ENCODE measurements at places on chromosomes 12 and 14.

GRCh38 chr14:31268216-31268615, 60.6 kb upstream of the HECTD1 start:
- no peak for DNase-seq

DNA sequence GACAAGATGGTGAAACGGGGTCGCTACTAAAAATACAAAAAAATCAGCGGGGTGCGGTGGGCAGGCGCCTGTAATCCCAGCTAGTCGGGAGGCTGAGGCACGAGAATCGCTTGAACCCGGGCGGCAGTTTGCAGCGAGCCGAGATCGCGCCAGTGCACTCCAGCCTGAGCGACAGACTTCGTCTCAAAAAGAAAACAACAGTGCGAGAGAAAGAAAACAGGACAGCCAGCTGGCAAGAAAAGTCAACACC, 633 bp upstream of the RNU4-2 start:
- no peak for DNase-seq

GRCh38 chr12:53051058-53051880, 1.4 kb downstream of the TNS2 start:
- DNase-seq: no peak

DNA sequence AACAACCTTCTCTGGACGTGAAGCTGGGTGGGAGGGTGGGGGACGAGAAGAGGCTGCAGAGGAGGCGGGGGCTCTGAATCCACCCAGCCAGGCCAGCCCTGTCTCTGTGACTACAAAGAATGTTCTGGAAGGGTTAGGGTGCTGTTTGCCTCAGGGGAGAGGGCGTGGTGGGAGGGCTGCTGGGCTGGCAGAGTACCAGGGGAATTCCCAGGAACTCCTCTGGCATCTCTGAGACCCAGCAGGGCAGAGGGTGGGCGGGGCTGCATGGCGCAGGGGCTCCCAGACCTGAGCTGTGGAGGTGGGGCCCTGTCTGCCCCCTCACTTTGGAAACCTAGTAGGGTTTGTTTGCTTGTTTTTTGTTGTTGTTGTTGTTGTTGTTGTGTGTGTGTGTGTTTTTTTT, 45.5 kb upstream of the FZD10 start:
- no peak for DNase-seq

GRCh38 chr12:115639648-115640012, 637.9 kb downstream of the MED13L start:
- no peak for DNase-seq

DNA sequence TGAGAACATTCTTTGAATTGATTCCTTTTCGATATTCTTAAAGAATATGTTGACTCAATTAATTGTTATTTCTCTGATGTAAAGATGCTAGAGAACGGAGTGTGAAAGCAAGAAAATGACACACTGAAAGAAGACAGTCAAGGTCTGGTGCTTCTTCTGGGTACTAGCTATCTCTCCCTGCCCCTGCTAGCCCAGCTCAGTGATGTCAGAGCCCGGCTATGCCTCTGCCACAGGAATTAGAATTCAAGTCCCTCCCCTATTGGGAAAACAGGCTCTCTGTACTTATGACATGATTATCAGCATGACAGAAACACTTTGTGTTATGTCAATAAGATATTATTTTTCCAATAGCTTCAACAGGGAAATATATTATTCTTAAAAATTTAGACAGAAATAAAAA, 252.4 kb downstream of the KCNC2 start:
- DNase-seq: no peak

DNA sequence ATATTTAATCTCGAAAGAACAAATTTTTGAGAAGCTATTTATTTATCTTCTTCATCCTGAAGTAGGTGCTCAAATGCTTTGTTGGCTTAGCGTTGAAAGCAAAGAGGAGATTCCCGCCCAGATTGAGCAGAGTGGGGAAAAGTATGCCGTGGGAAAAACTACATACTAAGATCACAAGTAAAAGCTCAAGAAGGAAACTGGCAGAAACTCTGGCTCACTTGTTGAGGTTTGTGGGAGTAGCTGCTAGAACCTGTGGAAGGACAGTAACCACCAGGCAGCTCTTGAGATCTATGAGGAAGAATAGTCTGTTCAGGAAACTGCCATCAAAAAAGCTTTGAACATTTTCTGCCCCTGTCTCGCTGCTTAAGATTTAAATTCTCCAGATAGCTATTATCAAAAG, 3.9 kb downstream of the MYRFL start:
- DNase-seq: no peak

- no peak for DNase-seq
Observed at GRCh38 chr12:14403711-14404196, 38.3 kb downstream of the ATF7IP start.

GRCh38 chr14:30796707-30797106, 77.7 kb upstream of the COCH start:
- DNase-seq: no peak

DNA sequence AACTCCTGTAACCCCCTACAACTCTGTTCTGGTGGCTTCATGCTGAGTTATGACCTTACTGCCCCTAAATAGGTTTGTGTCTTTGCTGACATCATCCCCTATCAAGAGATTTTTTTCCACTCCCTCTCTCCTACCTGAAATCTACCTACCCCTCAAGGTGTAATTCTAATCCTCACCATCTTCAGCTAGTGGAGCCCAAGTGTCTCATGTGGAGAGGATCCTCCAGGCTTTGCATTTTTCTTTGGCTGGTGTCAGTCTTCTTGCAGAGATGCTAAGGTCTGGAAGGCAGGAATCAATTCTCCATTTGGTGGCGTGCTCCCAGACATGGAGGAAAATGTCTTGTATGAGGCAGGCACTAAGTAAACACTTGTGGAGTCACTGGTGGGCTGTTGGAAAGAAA, 74.8 kb upstream of the PRMT8 start:
- no peak for DNase-seq

GRCh38 chr14:93073910-93074769, 41.6 kb downstream of the ITPK1 start:
- DNase-seq: no peak

- no peak for DNase-seq
Observed at GRCh38 chr14:100488057-100488456, 99.2 kb downstream of the BEGAIN start.

DNA sequence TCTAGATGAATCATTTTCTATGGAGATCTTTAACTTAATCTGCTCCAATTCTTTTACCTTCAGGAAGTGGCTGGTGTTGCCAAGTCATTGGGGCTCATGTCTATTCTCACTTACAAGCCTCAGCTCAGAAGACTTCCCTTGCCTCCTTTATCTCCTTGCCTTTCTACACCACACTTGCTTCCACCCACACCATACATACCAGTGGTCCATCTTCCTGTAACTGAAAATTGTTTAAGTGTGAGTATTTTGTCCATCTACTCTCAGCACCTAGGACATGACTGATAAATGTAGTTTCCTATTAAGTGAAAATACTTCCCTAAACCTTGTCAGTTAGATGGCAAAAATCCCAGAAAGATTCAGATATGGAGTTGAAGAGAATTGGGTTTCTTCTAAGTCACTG, 199.7 kb upstream of the CPNE8 start:
- no peak for DNase-seq

DNA sequence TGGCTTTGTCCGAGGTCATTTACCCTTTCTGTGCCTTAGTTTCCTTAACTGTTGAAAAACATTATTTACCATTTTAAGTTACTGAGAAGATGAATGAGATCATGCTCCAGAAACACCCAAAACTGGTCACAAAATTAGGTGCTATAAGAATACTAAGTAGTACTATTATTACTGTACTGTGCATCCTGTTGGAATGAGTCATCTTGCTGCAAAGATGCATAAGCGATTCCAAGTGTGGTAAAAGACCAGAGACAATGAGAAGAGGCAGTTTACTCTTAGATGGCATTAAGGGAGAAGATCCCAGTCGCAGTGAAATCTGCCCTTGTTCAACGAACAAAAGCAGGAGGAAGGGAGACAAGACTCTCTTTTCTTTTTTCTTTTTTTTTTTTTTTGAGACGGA, 4.2 kb upstream of the PLEKHA5 start:
- no peak for DNase-seq

DNA sequence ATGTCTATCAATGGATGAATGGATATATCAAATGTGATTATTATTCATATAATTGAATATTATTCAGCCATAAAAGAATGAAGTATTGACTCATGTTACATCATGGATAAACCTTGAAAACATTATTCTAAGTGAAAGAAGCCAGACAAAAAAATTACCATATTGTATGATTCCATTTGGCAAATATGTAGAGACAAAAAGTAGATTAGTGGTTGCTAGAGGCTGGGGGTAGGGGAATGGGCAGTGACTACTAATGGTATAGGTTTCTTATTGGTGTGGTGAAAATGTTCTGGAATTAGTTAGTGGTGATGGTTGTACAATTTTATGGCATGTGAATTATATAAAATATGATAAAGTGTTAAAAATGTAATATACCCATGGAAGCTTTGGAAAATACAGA, 31.8 kb upstream of the GNS start:
- no peak for DNase-seq

GRCh38 chr12:67327466-67327865, 58.3 kb downstream of the CAND1 start:
- no peak for DNase-seq

- DNase-seq: no peak
Observed at GRCh38 chr14:104582662-104583061, 3.1 kb downstream of the C14orf180 start.

GRCh38 chr12:93892423-93893268, 215.5 kb downstream of the CRADD start:
- no peak for DNase-seq

DNA sequence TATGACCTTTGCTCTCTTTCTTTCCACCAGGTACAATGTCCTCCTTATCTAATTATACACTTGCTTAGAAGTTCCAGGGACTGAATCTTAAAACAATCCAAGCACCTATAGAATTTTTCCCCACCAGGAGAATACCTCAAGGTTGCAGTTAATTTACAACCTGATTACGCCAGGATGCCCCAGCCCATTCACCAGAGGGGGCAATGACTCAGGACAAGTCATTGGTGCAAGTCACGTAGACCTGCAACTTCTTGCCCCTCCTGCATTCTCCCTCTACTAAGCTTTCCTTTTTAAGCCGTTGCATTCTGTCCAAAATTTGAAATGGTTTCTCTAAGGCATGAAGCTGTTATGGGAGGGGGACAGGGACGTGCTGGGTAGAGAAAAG, 111.1 kb upstream of the SCAF11 start:
- DNase-seq: no peak

DNA sequence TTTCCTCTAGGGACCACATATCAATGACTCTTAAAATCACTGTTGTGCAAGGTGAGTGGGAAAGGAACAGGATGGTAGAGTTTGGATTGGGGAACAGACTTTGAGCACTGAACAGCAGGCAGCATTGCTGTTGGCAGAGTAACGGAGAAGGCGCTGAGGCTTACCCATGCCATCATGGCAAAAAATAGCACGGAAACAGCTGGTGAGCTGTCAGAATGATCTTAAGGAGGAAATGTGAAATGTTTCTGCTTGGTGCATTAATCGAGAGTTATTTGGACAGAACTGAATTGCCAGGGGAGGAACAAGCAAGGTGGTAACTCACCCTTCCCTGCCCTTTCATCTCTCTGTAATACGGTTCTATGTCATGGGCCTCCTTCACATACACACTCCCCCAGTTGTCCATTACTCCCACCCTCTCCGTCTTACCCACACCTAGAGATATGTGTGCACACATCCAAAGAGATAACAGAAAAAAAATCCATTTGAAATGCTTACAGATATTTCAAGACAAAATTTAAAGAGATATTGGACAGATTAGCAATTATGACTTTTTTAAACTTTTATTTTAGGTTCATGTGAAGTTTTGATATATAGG, 572.5 kb downstream of the DIO2 start:
- DNase-seq: no peak

DNA sequence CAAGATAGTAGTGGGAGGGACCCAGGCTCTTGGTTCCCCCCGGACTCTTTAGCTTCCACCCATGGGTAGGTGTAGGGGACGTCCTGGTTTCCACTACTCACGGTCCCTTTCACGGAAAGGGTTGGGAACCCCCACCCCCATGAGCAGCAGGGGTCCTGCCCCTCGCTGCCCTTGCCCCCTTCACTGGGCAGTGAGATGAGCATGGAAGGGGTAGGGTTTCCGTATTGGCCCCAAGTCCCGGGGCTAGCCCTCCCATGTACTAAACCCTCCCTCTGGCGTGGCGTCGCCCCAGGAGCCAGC, 12.7 kb downstream of the AGAP2 start:
- no peak for DNase-seq
